ENCODE measurements at places on chromosomes 2 and 18.

DNA sequence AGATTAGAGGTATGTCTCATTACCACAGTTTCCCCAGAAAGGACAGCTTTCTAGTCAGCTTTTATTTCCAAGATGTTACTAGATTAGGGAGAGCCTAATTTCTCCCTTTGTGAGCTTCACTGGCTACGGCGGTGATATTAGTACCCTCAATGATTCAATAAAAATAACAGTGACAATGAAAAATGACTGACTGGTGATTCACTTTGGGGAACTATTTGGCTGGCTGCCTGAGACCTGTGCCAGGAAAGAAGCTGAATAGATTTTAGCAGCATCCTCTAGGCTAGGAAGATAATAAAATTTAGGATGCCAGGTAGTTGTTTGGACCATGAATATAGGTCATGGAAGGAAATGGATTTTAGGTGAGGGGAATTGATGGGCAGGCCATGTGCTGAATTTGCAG, 178.7 kb downstream of the FMNL2 start:
- DNase-seq: no peak

- DNase-seq: no peak
Observed at GRCh38 chr2:7967707-7968405, 714.0 kb upstream of the ID2 start.

DNA sequence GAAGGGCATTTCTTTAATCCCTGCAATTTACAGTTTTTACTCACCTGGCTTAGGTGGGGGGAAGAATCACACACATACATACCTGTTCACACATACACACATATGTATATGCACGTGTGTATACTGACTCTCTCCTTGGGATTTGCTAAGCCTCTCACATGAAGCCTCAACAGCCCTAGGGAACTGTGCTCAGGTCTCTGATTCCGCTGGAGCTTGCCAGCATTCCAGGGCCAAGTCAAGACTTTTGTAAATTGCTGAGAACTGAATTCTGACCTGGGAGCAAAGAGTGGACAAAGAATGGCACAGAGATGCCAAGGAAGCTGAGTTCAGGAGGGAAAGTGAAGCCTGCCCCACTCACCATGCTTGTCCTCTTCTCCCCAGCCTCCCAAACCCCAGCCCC, 177.3 kb downstream of the TMEM247 start:
- DNase-seq: no peak

GRCh38 chr2:189337656-189338055, 103.6 kb upstream of the WDR75 start:
- no peak for DNase-seq

DNA sequence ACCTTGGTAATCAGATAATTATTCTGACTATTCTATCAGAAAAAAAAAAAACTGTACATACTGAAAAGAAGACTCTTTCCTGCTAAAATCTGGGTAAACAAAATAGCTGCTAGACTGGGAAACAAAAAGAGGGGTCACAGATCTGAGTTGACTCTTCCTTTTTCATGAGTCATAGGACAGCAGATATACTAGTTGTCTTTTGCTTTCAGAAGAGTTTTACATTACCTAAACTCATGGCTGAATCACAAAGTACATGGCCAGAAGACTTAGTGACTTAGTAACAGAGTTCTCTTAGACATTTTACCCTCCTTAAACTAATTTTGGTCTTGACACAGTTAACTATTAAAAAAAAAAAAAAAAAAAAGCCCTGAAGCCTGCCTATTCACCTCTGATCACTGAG, 834.0 kb upstream of the FSHR start:
- DNase-seq: no peak

DNA sequence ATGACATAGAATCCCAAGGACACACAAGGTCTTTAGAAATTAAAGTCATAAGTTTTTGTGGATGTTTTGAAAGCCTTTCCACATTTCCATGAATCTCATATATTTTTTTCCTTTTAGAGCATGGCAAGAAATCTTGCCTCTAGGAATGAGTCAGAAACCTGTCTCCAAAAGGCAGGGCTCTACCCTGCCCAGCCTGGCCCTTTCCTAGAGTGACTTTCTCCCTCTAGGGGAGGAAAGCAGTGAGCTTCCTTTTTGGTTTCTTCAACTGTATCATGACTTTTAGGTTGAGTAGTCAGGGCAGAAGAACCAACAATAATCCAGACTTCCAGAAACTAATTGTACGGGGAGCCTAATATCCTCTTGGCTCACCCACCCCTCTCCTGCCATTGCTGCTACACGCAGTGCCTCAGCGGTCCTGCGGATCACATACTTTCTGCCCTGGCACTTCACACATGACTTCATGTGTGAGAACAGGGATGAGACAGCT, 300.3 kb downstream of the AGPS start:
- DNase-seq: no peak
